ENCODE measurements at places on chromosomes 5 and 9. TPM values are rescaled to one million over a fixed set of nuclear protein-coding genes. Genes with fewer than 3 reads are reported as not detected.

DNA sequence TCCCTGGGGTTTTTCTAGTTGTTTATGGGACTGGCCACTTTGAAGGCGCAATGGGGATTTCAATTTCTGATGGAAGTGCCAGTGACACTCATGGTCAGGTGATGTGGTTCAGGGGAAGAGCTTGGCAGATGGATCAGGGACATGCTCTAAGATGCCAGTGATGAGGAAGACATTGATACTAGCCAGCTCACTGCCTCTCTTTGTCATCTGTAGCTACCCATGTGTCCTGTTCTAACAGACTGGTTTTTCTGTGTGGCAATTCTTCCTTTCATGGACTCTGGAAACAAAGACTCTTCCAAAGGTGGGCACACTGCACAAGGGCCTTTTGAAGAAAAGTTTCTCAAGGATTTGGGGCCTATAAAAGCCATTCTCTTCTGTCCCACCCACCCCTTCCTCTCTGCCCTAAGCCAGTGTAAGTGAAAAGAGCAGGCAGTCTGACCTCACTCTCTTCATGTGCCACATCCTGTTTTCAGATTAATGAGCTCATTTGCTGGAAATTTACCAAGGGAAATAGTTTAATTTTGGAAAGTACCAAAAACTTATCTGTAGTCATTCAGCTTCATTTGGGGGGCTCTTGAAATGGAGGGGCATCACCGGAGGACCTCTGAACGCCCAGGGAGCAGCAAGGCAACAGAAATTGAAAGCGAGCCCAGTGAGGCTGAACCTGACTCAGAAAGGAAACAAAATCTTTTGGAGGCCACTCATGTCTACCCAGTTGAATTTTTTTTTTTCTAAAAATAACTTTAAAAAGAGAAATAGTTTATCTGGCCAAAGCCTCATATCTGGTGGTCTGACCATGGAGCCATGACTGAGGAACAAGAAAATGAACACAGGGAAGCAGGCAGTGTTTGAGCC is 4.9 kb upstream of the TRAF1 start:
- peaks cover 10% of the 10 kb centered on the region for H3K27me3 ChIP-seq
- H3K4me1 ChIP-seq = peaks cover 24% of the 10 kb centered on the region
- no peaks in the 10 kb centered on the region for H3K36me3 ChIP-seq
- peak overlapping the region; percentile 67 for H3K4me3 ChIP-seq
- H3K27ac ChIP-seq = no peak overlapping the region
- DNase-seq = no peak

DNA sequence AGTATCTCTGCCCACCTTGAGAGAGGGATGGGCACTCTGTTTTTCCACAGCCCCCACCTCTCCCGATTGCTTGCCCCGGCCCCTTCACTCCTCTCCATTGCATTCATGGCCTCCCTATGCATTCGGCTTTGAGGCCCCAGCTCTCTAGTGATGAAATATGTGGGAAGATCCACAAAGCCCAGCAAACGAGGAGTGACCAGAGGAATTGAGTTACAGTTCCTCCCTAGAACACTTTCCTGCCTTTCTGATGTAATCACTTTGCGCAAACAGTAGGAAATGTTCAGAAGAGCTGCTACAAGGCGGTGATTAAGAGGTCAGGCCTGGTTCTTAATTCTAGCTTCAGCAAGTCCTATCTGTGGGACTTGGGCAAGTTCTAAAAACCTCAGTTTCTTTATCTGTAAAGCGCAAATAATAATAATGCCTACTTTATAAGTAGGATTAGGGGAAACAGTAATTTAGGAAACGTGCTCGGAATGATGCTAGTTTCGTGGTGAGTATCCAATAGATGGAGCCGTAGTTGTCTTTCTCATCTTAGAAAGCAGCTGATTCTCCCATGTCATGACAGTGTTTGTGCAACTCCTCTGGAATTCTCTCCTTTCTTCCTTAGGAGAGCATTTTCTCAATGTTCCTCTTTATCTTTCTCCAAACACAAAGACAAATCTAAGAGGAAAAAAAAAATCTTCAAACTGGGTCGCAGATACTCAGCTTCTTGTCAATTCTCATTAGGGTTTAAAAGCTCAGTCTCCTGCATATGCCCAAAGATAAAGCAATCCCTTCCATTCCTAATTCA is 99.5 kb upstream of the MSX2 start:
- DNase-seq = no peak
- no peaks in the 10 kb centered on the region for H3K36me3 ChIP-seq
- H3K4me3 ChIP-seq = peak overlapping the region; percentile 63

The DCP2 gene
- 65.5 TPM for total RNA-seq

The SPATA31C1 gene
- total RNA-seq = 0.07 TPM

- DNase-seq = no peak
- no peaks in the 10 kb centered on the region for H3K36me3 ChIP-seq
- H3K27ac ChIP-seq = no peak overlapping the region
- H3K4me3 ChIP-seq = no peak overlapping the region
- peaks cover 11% of the 10 kb centered on the region for H3K27me3 ChIP-seq
- H3K4me1 ChIP-seq = peaks cover 15% of the 10 kb centered on the region
Measured at GRCh38 chr5:172606156-172606785, 34.8 kb upstream of the NEURL1B start.

DNA sequence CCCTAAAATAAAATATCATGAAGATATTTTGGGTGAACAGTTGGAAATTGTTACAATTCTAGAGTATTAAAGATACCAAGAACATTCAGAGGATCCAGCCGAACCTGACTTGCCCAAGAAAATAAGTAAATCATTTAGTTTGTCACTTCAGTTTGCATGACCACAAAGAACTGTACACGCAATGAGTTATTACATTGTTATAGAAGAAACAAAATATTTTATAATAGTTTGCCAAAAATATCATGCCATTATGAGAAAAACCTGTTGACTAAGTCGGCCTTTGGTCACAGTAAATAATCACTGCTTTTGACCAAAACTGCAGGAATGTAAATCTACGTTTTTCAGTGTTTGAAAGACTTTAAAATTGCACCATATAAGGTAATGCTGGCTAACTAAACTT is 27.9 kb downstream of the TRIO start:
- no peak overlapping the region for H3K4me3 ChIP-seq
- H3K4me1 ChIP-seq = peaks cover 64% of the 10 kb centered on the region
- no peak overlapping the region for H3K27ac ChIP-seq
- no peaks in the 10 kb centered on the region for H3K27me3 ChIP-seq
- DNase-seq = no peak

DNA sequence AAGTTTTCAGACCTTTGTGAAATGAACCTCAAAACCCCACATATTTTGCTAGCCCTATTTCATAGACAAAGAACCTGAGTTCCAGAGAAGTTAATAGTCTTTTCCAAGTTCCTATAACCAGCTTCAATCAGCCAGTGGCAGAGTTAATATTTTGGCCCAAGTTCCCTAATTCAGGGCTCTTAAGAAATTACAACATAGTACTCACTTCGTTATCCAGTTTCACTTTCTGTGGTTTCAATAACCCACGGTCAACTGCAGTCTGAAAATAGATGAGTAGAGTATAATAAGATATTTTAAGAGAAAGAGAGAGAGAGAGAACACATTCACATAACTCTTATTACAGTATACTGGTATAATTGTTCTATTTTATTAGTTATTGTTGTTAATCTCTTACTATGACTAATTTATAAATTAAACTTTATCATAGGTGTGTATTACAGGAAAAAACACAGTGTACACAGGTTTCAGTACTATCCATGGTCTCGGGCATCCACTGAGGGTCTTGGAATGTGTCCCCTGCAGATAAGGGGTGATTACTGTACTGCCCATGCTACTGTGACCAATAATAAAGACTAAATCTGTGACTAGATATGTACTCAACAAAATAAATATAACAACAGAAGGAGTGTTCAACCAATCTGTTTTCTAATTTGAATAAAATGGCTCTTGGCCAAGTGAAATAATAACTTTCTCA is 9.3 kb upstream of the MYOT start:
- no peaks in the 10 kb centered on the region for H3K4me1 ChIP-seq
- H3K27ac ChIP-seq = no peak overlapping the region
- H3K36me3 ChIP-seq = no peaks in the 10 kb centered on the region
- no peak overlapping the region for H3K4me3 ChIP-seq
- no peak for DNase-seq
- no peaks in the 10 kb centered on the region for H3K27me3 ChIP-seq

GRCh38 chr5:148455185-148455584 is 71.4 kb downstream of the FBXO38 start:
- no peak overlapping the region for H3K27ac ChIP-seq
- DNase-seq = no peak

- H3K36me3 ChIP-seq = peaks cover 8% of the 10 kb centered on the region
- H3K4me1 ChIP-seq = peaks cover 6% of the 10 kb centered on the region
- peak; percentile 92 for DNase-seq
- no peaks in the 10 kb centered on the region for H3K27me3 ChIP-seq
- peak within 1 kb of the TSS; percentile 95 for H3K4me3 ChIP-seq
Measured at GRCh38 chr5:134648425-134649162, at the start of gene SEC24A. TSS of gene SEC24A (plus strand) at chr5:134648785. CDS start at chr5:134649077, 292 bp downstream.

GRCh38 chr9:6566409-6567139 is 79.0 kb downstream of the GLDC start:
- H3K4me1 ChIP-seq = no peaks in the 10 kb centered on the region
- H3K36me3 ChIP-seq = no peaks in the 10 kb centered on the region
- H3K4me3 ChIP-seq = no peak overlapping the region
- DNase-seq = no peak
- H3K27ac ChIP-seq = no peak overlapping the region
- H3K27me3 ChIP-seq = no peaks in the 10 kb centered on the region

DNA sequence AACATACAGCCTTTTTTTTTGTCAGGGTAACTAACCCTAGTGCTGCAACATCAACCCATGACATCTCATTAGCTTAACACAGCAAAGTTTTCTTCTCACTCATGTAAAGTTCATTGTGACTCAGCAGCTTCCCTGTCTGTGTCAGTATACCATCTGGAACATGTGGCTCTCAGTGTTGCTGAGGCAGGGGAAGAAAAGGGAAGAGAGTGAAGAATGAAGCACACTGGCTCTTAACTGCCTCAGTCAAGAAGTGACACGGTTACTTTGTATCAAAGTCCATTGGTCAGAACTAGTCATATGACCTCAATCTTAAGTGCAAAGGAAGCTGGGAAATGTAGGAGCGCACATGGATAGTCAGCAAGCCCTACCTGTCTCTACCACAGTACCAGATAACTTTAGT is 185.0 kb upstream of the ELL2 start:
- DNase-seq = no peak
- no peak overlapping the region for H3K27ac ChIP-seq
- peaks cover 6% of the 10 kb centered on the region for H3K4me1 ChIP-seq
- no peak overlapping the region for H3K4me3 ChIP-seq

The MELK gene
- 35.8 TPM for total RNA-seq

DNA sequence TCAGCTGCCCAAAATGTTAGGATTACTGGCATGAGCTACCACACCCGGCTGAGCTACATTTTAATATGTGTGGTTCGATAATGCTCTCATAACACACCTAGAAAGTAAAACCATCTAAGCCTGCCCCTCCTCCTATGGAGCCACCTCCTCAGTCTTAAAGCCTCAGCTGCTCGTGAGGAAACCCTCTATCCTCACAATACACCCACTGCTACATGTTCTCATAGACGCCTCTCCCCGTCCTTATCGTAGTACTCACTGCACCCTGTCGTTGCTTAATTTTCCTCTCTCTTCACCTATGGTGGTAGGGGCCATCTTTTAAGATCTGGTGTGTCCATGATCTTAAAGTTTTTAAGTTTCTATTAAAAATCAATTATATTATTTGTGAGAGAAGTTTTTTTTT is 72.9 kb downstream of the RCL1 start:
- no peak overlapping the region for H3K27ac ChIP-seq
- no peaks in the 10 kb centered on the region for H3K27me3 ChIP-seq
- peaks cover 5% of the 10 kb centered on the region for H3K4me1 ChIP-seq
- DNase-seq = no peak
- H3K4me3 ChIP-seq = no peak overlapping the region
- peaks cover 16% of the 10 kb centered on the region for H3K36me3 ChIP-seq

- H3K4me1 ChIP-seq = peaks cover 27% of the 10 kb centered on the region
- peaks cover 3% of the 10 kb centered on the region for H3K27me3 ChIP-seq
- no peak overlapping the region for H3K4me3 ChIP-seq
- no peak overlapping the region for H3K27ac ChIP-seq
- no peaks in the 10 kb centered on the region for H3K36me3 ChIP-seq
- no peak for DNase-seq
Measured at GRCh38 chr5:137071526-137071925, 427.6 kb downstream of the SPOCK1 start.

The CCDC180 gene
- total RNA-seq = 7.0 TPM

The OLFM1 gene
- total RNA-seq = 9.7 TPM

The CCDC192 gene
- total RNA-seq = 2.0 TPM

- no peaks in the 10 kb centered on the region for H3K4me1 ChIP-seq
- no peak overlapping the region for H3K4me3 ChIP-seq
- no peak for DNase-seq
- H3K36me3 ChIP-seq = peaks cover 19% of the 10 kb centered on the region
- H3K27ac ChIP-seq = no peak overlapping the region
- no peaks in the 10 kb centered on the region for H3K27me3 ChIP-seq
Measured at GRCh38 chr9:130629443-130630070, 34.8 kb upstream of the PRDM12 start.

DNA sequence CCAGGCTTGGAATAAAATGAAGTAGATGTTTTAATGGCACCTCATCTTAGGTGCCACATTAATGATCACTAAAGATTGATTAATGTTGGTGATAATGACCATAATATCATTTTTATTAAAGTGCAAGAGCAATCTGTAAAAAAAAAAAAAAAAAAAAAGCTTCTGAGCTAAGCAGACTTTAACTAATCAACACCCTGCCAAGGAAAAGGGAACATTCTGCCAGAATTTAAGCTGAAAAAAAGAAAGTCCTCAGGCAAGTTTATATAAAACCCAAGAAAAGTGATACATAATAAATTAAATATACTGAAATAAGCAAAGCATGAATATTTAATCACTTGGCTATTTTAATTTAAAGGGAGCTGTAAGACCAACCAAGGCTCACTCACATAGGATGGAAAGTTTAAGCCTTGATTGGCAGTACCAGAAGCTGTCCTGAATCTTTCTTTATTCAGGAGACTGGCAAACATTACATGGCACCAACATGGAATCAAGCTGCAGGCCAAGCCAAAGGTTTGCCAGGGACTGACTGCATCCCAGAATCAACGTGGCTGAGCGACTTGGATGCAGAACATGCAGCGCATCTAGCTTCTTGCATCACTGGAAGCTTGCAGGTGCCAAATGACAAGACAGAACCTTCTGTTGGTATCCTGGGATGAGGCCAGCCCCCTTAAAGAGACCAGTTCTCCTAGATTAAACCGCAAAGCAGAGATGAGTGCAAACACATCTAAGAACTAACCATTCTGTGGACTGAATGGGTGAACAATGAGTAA is 413.6 kb downstream of the ENC1 start:
- no peak overlapping the region for H3K4me3 ChIP-seq
- H3K36me3 ChIP-seq = no peaks in the 10 kb centered on the region
- no peak overlapping the region for H3K27ac ChIP-seq

- DNase-seq = no peak
- no peak overlapping the region for H3K4me3 ChIP-seq
- no peaks in the 10 kb centered on the region for H3K36me3 ChIP-seq
- H3K27ac ChIP-seq = no peak overlapping the region
Measured at GRCh38 chr5:89452081-89452480, 569.1 kb upstream of the MEF2C start.

The CDH6 gene
- 127 TPM for total RNA-seq

The FOXD4L3 gene
- total RNA-seq = not detected

All from type B pancreatic cell (in vitro differentiated cells).